Esophagus squamous epithelium (tissue), 5 donors: ENCODE measurements at places on chromosomes 6 and 20.

DNA sequence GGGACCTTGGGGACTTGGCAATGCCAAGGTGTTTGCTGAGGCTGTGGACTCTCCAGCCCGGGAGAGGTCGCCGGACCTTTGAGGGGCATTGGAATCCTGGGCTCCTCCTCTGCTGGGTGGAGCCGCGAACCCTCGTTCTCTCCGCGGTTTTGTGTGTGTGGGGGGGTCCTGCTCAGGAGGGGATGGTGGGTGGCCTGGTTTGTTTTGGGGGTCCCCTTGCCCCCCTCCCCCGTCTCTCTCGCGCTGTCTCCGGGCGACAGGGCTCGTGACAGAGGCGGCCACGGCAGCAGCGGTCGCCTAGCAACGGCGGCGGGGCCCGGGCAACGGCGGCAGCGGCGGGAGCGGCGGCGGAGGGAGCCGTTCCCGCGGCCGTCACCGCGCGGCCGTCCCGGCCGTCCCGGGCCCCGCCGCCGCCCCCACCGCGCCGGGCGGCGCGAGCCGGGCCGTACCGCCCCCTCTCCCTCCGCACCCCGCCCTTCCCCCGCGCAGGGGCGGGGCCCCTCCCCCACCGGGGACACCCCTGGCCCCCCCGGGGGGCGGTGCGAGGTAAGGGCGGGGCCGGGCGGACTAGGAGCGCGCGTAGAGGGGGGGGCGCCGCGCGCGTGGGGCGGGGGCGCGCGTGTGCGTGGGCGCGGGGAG is 7.8 kb downstream of the SYNGAP1 start:
- DNase-seq: no peak

DNA sequence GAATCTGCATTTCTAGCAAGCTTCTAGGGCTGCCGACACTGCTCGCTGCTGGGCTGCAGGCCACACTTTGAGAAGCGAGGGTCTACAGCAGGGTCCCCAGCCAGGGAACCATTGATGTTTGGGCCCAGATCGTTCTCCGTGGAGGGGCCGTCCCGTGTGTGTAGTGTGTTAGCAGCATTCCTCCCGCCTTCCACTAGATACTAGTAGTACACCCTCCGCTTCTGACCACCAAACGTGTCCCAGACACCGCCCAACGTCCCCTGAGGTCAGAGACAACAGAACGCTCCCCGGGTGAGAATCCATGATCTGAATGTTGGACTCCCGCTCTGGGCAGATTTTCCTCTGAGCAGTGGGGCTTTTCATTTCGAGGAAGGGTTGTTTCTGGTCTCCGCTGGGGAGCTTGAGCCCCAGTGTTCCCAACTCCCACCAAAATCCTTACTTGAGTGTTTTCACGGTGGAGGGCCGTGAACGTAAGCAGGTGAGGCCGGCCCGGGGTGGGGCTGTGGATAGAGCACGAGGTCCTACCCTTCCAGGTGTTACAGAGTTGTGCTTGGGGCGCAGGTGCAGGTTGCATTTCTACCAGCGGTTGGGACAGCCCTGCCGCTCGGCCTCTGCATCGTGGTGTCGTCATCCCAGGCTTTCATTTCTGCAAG is 124.6 kb downstream of the SYCP2 start:
- no peak for DNase-seq

DNA sequence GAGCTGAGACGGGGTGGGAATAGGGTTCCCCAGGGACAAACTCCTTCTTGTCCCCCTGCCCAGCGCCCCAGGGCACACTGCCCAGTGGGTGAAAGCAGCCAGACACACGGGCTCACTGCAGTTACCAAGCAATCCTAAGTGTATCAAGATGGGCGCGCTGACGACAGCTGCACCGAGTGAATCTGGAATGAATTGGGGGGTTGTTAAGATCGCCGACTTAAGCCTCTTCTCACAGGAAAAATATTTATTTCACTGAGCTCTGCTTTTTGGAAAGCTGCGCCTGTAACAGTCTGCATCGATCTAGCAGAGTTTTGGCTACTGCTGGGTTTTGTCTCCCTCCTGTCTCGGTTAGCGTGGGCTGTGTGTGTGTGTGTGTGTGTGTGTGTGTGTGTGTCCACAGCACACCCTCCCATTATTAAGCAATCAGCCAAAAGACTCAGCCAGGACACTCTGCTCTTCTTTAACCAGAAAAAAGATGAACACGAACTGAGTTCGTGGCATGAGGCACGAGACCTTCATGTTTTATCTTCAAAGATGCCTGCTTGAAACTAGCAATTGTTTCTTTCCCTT is 35.9 kb downstream of the RIPOR3 start:
- no peak for DNase-seq

GRCh38 chr6:24064106-24064505 is 61.9 kb upstream of the NRSN1 start:
- DNase-seq: no peak

GRCh38 chr6:127267646-127268625 is 1.3 kb downstream of the RNF146 start:
- no peak for DNase-seq
